Stimulated activated CD4-positive, alpha-beta T cell treated with anti-CD3 and anti-CD28 coated beads, Interleukin-4, amount 100 ng/mL, for 4 hours (primary cell): ENCODE measurements at places on chromosomes 12 and 14.
A peak's percentile ranks its signal among the peaks of the same experiment; 100 is the strongest.

GRCh38 chr12:8031872-8032241 lies 659 bp upstream of the FOXJ2 start:
- no peak for DNase-seq

- no peak for DNase-seq
Observed at GRCh38 chr14:104982548-104983230, 2.9 kb upstream of the CLBA1 start.

GRCh38 chr14:68968051-68968450 lies 11.1 kb downstream of the ACTN1 start:
- peak; percentile 28 for DNase-seq

DNA sequence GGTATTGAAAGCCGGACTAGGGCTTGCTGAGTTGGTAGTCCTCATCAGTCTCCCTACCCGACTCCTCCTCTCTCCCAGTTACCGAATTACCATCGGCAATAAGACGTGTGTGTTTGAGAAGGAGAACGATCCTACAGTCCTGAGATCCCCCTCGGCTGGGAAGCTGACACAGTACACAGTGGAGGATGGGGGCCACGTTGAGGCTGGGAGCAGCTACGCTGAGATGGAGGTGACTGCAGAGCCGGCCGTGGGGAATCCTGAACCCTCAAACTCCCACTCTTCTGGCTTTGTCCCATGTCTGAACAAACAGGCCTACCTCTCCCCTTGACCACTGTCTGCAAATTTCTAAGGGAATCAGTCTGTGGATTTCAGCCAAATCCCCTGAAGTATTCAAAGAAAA lies 82.9 kb downstream of the ACACB start:
- no peak for DNase-seq

GRCh38 chr12:129195081-129195480 lies 341.8 kb downstream of the GLT1D1 start:
- no peak for DNase-seq

- no peak for DNase-seq
Observed at GRCh38 chr14:58709949-58710348, 72.2 kb downstream of the DACT1 start.

GRCh38 chr12:80235944-80236343 lies 136.6 kb downstream of the OTOGL start:
- no peak for DNase-seq

GRCh38 chr12:25308756-25309155 lies 58.0 kb upstream of the KRAS start:
- no peak for DNase-seq

DNA sequence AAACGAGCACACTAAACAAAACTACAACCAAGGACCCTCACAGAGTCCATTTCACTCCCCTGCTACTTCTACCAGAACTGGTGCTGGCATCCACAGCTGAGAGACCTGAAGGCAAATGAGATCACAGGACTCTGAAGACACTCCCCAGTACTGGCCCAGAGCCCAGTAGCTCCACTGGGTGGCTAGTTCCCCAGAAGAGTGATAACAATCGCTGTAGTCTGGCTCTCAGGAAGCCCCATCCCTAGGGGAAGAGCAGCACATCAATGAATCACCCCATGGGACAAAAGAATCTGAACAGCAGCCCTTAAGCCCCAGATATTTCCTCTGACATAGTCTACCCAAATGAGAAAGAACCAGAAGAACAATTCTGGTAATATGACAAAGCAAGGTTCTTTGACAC lies 190.7 kb upstream of the BMP4 start:
- no peak for DNase-seq

DNA sequence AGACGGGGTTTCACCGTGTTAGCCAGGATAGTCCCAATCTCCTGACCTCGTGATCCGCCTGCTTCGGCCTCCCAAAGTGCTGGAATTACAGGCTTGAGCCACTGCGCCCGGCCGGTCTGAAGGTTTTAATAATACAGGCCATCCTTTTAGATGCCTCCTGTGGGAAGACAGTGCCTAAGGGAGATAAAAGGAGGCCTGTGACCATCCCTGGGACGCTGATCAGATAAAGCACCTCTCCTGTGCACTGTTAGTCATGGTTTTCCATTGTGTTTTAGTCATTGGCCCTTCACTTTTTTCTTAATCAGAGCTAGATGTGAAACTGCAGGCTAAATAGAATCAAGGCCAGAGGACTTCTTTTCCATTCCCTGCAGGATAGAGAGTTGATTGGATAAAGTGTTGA lies 7.6 kb upstream of the ACADS start:
- DNase-seq: no peak

- no peak for DNase-seq
Observed at GRCh38 chr12:52659395-52659794, 7.4 kb upstream of the KRT2 start.

DNA sequence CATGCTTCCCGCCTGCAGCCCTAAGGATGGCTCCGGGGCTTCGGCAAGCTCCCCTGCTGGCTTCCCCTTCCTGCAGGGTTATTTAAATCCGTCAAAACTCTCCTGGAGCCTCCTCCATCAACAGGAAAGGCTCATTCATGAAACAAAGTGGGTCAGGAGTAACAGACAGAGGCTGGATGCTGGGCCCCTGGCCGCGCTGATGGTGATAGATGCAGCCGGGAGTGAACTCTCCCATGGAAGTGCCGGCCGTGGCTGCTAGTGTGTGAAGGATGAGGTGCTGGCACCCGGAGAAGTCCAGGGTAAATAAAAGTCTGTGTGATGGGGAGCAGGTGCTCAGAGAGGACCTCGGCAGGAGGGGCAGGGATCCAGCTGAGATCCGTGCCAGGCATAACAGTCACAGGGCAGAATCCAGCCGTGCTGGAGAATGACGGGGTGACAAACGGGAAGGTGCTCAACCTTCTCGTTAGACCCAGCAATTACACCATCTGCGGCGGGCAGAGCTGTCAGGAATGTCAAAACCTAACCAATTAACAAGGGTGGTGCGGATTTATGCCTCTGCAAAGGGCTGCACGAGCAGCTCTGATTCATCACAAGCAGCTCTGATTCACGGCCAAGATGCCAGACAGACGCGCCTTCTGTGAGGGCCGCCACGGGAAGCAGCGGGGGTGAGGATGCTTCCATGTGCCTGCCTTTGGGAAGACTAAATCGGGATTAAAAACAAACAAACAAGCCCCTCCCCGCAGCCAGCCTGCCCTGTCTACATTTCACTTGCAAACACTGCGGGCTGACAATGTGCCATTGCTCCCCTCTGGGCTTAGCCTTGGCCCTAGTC lies 55.6 kb downstream of the SYNE3 start:
- DNase-seq: no peak

- no peak for DNase-seq
Observed at GRCh38 chr12:96578526-96579125, 89.2 kb downstream of the CFAP54 start.

GRCh38 chr14:77098529-77099353 lies 683 bp downstream of the CIPC start:
- peak; percentile 7 for DNase-seq

- no peak for DNase-seq
Observed at GRCh38 chr14:93708800-93709199, 79.5 kb downstream of the PRIMA1 start.

- DNase-seq: no peak
Observed at GRCh38 chr12:123059500-123059899, 79.0 kb downstream of the ARL6IP4 start.

DNA sequence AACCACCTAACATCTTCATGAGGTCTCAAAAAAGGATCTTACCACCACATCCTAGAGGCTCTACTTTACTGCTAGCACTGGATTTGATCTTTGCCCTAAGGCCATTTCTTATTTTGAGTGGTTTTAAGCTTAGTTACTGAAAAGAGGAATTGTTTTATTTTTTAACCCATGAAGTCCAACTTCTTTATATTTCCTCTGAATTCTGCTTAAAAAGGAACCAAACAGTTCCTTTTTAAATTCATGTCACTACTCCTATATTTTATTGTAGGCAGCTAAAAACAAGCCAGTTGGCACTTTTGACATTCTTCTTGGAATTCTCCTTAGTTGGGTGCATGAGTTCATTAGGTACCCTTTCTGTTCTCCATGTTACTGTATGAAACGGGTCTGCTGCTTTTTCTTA lies 76.4 kb downstream of the FGD4 start:
- no peak for DNase-seq

DNA sequence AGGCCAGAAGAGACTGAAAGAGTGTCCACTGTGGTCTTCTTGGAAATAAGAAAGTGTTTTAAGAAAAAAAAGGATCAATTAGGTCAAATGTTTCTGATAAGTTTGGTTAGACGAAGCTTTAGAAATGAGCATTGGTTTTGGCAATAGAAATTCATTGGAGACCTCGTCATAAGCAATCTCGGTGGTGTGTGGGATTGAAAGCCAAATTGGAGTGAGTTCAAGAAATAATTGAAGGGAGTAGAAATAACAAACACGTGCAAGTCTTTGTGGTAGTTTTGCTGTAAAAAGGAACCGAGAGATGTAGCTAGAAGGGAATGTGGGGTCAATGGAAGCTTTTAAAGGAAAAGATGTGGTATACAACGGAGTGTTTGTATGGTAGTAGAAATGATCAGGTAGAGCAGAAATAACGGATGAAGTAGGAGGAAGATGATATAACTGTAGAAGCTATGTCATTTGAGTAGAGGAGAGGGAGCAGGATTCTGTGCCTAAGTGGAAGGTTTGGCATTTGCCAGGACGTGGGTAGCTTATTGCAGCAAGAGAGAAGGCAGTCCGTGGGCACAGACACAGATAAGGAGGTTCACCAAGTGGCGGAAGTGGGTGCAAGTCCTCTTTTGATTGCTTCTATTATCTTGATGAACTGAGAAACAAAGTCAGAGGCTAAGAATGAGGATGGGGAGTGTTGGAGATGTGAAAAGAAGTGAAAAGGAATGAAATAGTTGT lies 146.2 kb downstream of the DACT1 start:
- no peak for DNase-seq

GRCh38 chr14:57660208-57660607 lies 166.6 kb upstream of the CCDC198 start:
- no peak for DNase-seq

- DNase-seq: no peak
Observed at GRCh38 chr14:77986773-77987172, 183.4 kb upstream of the NRXN3 start.

- DNase-seq: no peak
Observed at GRCh38 chr14:20742132-20742531, 3.6 kb upstream of the EDDM3A start.

- no peak for DNase-seq
Observed at GRCh38 chr14:22491683-22492621, 97.1 kb downstream of the DAD1 start.

GRCh38 chr12:27237790-27238771 lies 6.0 kb upstream of the STK38L start:
- DNase-seq: no peak

DNA sequence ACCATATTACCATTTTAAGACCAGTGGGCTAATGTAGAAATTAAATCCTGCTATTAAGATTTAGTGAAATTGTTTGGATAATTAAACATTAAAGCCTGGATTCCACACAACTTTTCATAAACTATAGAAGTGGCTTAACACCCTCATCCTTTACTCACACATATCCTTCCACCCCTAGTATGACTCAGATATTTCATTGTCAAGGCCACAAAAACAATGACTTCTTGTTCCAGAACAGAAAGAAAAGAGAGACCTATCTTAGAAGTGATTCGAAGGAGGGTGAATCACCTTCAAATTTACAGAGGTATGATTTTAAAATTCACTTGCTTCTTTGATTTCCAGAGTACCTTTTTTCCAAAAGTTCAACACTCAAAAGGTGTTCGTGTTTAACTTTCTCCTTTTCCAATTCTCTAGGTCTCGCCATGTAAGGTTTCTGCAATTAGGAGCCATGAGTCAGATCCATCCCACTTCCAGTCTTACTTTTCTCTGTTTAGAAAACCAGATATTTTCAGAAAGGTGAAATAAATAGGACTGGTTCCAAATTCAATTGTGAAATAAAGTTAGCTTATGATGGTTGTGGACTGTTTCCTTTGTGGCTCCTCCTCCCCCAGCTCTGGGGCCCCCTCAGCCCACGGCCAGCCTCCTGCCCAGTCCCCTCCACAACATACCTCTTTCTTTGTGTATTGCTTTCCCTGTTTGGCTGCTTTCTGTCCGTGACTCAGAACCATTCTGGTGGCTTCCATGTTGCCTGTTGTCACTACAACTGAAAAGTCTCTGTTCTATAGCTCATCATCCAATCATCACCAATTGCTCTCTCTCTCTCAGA lies 24.6 kb upstream of the MGP start:
- DNase-seq: no peak

- DNase-seq: no peak
Observed at GRCh38 chr12:67362526-67362925, 93.4 kb downstream of the CAND1 start.

- no peak for DNase-seq
Observed at GRCh38 chr12:23628806-23629205, 320.7 kb downstream of the SOX5 start.

- DNase-seq: no peak
Observed at GRCh38 chr14:70022771-70023445, 143.7 kb downstream of the SMOC1 start.

- DNase-seq: no peak
Observed at GRCh38 chr12:106978035-106978800, 8.7 kb downstream of the MTERF2 start.

DNA sequence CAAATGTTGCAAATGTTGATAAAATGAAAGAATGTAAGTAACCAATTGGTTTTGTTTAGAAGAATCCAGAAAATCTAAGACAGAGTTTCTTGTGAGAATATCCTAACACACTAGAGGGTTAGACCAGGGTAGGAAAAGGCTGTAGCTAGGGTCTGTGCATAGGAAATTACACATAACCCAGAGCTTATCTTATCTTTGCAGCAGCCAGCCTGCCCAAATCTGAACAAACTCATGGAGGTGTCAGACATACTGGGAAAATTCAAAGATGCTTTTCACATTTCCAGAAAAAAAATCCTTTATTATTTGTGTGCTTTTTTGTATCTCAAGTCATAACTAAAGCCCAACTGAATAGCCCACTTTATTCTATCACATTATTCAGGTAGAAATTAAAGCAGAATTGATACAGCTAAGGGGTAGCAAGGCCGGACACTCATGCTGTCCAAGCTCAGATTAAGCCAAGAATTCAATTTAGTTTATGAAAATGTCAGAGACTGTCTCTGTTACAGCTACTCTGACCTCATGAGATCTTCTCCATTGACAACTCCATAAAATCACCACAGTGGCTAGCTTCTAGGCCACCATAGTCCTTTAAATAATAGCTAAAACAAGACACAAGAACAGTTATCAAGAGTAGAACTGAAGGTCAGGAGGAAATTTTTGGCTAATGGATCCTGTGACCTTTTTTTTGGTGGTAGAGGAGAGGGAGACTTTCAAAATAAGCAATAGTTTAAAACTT lies 169.6 kb upstream of the RASSF8 start:
- DNase-seq: no peak

DNA sequence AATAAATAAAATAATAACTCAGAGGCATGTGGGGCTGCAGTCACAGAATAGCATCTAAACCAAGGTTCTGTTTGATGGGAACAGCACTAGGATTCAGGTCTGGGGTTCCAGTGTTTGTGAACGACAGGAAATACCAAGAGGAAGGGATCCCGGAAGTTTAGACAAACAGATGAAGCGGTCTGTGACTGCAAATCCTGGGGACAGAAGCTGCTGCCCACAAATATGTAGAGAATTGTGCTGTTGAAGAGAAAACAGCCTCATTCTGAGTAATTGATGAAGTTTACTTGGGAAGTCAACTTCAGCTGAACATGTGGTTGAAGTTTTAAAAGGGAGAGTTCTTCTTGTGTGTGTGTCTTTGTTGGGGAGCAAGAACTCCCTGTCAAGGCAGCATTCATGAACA lies 98.4 kb upstream of the TBX5 start:
- no peak for DNase-seq

- peak; percentile 53 for DNase-seq
Observed at GRCh38 chr12:123106640-123107359, 44.1 kb downstream of the PITPNM2 start.

- no peak for DNase-seq
Observed at GRCh38 chr14:20400965-20401593, 12.2 kb downstream of the TEP1 start.
